ENCODE measurements at places on chromosomes 6 and 20.

DNA sequence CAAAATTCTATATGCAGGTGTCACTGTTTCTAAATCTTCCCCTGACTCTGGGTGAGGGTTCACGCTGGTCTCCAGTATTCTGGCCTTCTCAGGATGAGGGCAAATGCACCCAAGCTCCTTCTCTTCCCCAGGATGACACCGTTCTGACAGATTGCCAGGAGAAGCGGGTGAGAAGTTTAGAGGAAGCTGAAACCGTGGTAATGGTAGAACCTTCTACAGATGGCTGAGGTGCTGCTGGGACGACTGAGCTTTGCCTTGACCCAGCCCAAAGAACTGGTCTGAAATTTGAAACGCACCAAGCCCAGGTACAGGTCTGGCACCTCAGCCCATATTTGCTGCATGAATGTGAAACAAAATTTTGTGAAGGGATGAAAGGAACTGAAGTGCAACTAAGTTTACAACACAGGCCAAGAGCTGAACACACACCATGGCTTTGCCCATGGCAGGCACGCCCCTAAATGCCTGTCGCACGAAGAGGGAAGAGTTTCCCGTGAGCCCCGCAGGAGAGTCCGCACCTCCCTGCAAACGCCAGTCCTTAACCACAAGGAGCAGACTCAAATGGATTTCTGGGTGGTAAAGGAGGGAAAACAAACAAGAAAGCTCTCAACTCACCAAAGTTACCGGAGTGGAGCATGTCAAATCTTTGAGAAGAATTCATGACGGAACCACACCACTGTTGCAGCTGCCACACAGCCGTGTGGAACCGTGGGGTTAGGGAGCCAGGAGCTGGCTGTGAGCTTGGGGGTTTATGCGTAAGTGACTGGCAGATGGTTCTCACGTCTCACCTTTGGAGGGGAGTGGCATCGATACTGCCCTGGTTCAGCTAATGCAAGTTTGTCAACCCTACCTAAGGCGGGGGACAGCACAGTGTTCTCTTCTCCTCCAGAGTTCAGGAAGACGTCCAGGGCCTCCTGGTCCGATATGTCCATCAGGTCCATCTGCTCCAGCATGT is 138.9 kb downstream of the DTNBP1 start:
- DNase-seq, result no peak

GRCh38 chr6:167219967-167220512 is 62.3 kb upstream of the GPR31 start:
- no peak for DNase-seq

- DNase-seq, result no peak
Observed at GRCh38 chr6:107443608-107444267, 15.6 kb downstream of the PDSS2 start.

- DNase-seq, result no peak
Observed at GRCh38 chr20:19528286-19529030, 229.6 kb upstream of the RIN2 start.

- no peak for DNase-seq
Observed at GRCh38 chr20:17748279-17748678, 48.5 kb downstream of the BANF2 start.

DNA sequence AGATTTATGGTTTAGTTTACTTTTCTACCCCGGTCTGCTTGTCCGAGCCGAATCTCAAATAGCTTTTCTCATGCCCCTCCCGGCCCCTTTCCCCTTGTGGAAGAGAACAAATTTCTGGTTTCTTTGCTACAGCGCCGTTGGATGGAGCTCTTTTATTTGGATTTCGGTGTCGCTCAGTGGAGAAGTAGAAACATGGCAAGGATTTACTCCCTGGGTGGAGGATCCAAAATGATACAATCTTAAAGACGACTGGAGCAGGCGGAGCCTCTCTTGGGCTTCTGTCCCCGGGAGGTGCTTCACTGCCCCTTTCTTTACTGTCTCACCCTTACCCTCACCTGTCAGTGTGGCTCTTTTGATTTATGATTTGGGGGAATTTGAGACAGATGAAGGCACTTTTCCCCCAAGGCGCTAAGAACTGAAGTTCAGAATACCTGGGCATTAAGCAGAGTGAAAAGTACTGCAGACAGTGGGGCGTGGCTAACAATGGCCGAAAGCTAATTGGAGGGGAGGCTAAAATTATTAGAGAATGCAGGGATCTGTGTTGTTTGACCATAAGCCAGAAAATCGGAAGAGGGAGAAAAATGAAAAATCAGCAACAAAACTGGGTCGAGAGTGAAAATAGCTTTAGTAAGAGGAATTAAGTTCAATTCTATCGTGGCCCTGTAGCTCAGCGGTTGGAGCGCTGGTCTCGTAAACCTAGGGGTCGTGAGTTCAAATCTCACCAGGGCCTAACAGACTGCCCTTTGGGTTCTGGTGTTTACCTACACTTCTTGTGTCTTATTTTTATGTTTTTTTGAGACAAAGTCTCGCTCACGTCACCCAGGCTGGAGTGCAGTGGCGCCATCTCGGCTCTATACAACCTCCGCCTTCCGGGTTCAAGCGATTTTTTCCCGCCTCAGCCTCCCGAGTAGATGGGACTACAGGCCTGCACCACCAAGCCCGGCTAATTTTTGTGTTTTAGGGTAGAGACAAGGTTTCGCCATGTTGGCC is 145.1 kb upstream of the ZNF184 start:
- DNase-seq, result no peak

- DNase-seq, result no peak
Observed at GRCh38 chr6:82035526-82035925, 212.0 kb downstream of the IBTK start.

DNA sequence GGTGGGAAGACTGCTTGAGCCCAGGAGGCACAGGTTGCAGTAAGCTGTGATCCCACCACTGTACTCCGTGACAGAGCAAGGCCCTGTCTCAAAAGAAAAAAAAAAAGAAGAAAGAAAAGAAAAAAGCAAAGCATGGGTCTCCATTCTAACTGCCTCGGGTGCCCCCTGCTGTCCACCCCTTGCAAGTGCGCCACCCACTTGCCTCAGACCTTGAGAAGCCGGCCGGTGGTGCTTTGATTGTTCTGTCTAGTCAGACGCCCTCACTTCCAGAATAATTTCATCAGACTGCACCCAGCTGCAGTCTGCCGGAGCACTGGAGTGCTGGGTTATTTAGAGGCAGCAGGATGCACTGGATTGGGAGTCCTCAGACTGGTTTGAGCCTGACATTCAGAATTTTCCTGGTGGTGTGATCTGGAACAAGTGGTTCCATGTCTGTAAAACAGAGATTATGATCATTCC is 17.6 kb upstream of the TM9SF4 start:
- peak; percentile 55 for DNase-seq

DNA sequence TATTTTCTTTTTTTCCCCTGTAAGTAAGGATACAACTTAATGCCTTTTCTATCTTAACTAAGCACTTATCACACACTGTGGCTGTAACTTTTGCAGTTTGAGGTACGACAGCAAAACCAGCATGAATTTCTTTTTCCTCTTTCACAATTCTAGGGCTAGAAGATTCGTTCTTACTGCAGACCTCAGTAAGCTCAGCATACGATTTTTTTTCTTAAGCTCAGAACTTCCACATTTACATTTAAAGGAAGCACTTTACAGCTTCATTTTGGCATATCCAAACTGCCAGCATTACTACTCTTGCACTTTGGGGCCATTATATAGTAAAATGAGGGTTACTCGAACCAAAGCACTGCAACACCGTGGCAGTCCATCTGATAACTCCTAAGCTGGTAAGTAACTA is 889 bp upstream of the CHMP4B start:
- no peak for DNase-seq

- no peak for DNase-seq
Observed at GRCh38 chr20:905396-905961, 10.7 kb downstream of the ANGPT4 start.

DNA sequence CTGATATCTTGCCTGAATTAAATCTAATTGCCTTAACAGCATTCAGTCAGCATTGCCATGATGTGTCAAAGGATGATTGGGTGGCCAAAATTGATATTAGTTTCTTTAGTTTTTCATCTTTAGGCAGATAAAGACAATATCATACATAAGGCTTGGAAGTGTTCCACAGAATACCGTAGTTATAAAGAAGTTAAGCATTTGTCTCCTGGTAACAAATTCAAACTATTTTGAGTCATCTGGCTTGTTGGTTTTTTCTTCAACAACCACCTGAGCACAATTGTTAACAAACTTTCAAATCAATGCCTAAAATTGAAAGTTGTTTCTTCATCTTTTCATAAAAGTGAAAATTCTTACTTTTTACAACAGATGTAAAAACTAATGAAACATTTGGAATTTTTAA is 47.5 kb upstream of the ADGRF5 start:
- DNase-seq, result no peak

DNA sequence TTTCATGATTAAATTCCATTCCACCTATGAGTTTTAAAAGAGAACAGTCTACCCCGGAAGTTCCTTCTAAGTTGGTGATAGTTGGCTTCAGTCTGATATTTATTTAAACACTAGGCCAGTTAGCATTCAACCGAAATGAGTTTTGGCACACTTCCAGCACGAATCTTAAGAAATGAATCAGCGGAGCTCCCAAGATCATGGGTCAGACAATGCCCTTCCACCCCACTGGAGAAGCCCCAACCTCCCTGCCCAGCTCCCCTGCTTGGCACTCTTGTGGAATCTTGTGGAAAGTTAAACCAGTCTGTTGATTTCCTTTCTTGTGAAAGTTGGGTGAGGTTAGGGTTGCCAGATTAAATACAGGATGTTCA is 64.3 kb downstream of the MKKS start:
- no peak for DNase-seq

DNA sequence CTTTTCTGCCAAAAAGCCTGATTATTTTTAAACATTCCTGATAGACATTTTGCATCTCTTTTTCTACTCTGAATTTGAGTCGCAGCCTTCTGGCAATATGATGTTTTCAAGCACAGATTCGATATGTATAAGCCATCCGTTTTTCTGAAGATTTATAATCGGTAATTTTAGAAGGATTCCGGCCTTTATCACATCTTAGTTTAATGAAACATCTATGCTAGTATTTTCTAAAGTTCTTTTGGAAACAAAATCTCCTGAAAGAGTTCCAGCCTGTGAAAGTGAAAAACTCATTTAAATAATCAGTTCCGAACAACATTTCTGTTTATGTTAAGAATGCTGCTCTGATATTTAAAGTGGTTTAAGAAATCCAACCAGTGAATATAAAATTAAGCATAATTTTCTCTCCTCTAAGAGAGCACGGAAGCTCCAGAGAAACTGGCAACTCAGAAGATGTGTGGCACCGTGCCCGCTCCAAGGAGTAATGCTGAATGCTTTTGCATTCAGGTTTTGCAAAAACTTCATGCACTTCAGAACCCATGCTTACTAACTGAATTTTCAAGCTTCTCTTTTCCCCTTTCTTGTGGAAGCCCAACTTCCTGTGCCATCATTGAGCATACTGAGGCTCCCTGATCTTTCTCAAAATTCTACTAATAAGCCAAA is 20.7 kb downstream of the NDUFAF4 start:
- no peak for DNase-seq

GRCh38 chr6:157343732-157344131 is 20.4 kb upstream of the TMEM242 start:
- no peak for DNase-seq

- DNase-seq, result no peak
Observed at GRCh38 chr20:6029538-6029937, 24.3 kb downstream of the LRRN4 start.

GRCh38 chr6:34243901-34244884 is 4.6 kb downstream of the SMIM29 start:
- peak; percentile 58 for DNase-seq

DNA sequence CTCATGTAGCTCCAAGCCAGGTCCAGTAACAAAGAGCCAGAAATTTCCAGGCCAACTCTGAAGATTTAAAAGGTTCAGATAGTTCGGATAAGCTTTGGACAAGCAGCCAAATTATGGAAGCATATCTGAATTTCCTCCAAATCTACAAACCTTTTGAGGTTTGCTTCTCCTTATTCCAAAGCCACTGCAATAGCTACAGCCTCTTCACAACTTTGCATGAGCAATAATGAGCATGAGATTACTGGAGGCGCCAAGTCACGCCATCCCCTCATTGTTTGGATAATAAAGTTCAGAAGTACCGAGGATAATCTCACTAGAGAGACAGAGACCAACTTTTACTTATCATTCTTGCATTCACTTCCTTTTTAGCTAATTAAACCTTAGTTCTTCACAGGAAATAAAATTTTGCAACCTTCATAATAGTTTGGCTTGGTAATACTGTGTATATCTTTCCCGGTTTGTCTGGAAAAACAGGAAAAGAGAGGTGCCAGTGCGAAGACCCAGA is 329.6 kb upstream of the RSPO3 start:
- no peak for DNase-seq

DNA sequence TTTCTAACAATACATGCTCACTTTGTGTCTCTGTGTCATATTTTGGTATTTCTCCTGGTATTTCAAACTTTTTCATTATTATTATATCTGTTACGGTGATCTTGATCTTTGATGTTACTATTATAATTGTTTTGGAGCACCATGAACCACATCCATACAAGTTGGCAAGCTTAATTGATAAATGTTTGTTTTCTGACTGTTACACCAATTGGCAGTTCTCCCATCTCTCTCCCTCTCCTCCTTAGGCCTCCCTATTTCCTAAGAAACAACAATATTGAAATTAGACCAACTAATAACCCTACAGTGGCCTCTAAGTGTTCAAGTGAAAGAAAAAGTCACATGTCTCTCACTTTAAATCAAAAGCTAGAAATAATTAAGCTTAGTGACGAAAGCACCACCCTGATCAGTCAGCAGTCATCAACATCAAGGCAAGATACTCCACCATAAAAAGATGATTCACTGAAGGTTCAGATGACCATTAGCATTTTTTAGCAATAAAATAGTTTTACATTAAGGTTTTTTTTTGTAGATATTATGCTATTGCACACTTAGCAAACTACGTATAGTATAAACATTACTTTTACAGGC is 61.5 kb downstream of the IBTK start:
- DNase-seq, result no peak

GRCh38 chr6:9455864-9456658 is 958.8 kb downstream of the TFAP2A start:
- no peak for DNase-seq

DNA sequence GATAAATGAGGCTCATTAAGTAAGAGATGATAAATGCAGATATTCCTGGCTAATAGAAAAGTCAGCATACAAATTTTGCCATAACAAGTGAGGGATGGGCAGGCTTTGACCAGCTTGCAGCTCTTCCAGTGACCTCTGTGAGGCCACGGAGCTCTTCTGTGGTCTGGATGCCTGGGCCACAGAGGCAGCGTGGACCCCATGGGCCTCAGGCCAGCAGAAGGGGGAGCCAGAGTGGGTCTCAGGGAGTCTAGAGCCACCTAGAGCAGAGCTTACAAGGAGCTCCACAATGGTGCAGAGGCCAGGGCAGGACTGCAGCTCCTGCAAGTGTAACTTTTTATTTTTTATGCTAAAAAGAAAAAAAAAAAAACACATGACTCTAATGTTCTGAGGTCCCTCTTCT is 165.1 kb downstream of the ARID1B start:
- no peak for DNase-seq

DNA sequence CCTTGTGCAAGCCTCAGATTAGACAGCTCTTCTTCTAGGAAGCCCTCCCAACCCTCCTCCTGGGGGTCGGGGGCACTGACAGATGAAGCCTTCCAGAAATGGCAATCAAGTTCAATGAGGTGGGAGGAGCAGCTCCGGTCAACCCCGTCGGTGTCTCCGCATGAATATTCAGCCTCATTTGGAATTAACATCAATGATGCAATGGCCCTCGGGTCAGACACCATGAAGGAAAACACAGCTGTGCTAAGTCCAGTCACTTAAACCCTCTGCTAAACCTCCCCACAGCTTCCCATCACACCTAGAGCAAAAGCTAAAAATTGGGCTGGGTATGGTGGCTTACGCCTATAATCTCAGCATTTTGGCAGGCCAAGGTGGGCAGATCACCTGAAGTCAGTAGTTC is 36.5 kb downstream of the ZNF217 start:
- no peak for DNase-seq
